ENCODE measurements at places on chromosomes 4 and X.

GRCh38 chrX:23887451-23887850, 20.3 kb downstream of the APOO start:
- DNase-seq = no peak

- no peak for DNase-seq
Measured at GRCh38 chrX:139530550-139530949, at the start of gene F9. TSS of gene F9 (plus strand) at chrX:139530739. CDS start at chrX:139530765, 26 bp downstream.

DNA sequence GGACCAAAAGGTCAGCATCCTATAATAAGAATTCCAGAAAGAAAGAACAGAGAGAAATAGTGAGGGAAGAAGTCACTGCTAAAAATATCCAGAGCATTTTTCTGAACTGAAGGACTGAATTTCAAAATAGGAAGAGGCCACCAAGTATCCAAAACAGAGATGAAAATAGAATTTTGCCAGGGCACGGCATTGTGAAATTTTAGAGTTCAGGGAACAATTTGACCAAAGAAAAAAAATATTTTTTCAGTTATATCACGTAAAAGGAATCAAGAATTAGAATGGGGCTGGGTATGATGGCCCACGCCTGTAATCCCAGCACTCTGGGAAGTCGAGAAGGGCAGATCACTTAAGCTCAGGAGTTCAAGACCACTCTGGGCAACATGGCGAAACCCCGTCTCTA, 65.4 kb downstream of the FGFBP1 start:
- no peak for DNase-seq

DNA sequence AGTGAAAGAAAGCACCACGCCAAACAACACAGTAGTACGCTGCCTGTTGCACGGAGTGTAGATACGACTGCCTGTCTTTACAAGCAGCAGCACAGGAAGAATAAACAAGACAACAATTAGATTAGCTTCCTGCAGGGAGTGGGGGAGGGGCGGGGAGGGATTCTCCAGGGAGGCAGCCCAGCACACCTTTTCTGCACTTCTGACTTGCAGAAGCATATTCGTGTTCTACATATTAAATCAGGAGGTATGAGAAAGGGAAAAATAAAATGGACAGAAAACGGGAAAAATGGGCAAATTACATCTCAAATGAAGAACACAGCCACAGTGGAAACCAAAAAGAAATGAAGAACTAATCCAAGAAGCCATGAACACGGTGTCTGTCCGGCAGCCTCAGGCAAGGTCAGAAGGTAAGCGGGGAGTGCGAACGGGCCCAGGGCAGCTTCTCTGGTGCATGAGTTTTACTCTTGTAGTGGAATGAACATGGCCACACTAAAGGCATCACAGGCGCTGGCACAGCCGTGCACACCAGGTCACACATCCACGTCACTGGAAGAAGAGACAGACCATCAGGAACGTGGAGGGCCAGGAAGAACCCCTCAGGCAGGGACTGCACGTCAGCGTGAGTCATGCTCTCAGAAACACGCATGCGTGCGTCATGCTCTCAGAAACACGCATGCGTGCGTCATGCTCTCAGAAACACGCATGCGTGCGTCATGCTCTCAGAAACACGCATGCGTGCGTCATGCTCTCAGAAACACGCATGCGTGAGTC, 20.1 kb upstream of the ADRA2C start:
- DNase-seq = no peak

GRCh38 chr4:30718641-30719453, 1.3 kb upstream of the PCDH7 start:
- no peak for DNase-seq

- DNase-seq = no peak
Measured at GRCh38 chrX:17592117-17592516, 145.2 kb upstream of the SCML1 start.

DNA sequence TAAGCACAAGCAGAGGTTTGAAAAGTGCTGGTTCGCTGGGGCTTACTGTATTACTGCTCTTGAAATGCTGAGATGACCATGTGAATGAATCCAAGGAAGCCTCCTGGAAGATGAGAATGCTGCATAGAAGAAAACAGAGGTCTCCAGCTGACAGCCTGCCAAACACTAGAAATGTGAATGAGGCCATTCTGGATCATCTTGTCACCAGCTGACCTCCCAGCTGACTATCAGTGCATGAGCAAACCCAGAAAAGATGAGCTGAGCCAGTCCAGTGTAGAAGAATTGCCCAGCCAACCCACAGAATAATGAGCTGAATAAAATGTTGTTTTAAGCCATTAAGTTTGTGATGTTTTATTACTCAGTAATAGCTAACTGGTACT, 49.1 kb upstream of the DYNLT3 start:
- no peak for DNase-seq

DNA sequence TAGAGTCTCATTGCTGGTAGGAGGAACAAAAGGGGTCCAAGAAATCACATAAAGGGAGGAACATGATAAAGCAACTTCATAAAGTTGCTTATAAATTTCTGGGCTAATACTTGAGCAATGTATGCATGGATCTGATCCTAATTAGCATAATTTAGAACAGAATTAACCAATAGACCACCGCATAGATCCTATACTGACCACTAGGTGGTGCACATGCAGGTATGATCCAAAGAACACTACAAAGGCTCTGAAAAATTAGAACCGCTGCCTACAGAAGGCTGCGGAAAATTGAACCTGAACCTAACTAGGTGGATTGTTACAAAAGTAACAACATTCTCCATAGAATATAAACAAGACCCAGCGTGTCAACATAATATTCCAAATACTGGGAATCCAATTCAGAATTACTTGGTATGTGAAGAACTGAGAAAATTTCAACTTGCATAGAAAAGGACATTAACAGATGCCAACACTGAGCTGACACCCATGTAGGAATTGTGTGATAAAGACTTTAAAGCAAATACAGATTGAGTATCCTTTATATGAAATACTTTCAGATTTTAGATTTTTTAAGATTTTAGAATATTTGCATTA, 23.3 kb downstream of the BRCC3 start:
- peak; percentile 14 for DNase-seq

DNA sequence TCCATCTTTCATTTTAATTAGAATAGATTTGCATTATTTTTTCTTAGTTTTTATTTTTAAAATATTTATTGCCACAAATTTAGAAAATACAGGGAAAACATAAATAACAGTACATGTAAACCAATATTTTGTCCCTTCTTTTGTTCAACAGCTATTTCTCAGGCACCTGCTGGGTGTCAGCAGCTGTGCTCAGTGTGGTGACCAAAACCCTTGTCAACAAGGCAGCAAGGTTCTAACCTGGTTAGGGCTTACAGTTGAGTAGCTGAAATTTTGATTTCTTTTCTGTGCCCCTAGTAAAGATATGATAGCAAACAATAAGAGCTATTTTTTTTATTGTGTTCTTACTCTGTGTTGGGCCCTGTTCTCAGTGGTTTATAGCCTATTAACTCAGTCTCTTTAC, 128.1 kb downstream of the PTTG2 start:
- DNase-seq = no peak

DNA sequence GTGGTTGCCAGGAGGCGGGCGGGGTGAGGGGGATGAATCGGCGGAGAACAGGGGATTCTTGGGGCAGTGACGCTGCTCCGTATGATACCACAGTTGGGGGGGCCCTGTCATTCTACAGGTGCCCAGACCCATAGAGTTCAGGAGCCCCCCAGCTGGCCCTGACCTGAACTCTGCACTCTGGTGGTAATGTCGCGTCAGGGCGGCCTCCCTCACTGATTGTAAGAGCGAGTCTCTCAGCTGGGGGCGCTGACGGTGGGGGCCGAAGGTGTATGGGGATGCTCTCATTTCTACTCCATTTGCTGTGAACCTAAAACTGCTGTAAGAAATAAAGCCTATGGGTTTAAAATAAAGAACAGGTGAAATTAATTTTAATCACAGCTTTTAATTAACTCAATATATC, 91.8 kb upstream of the PSAPL1 start:
- no peak for DNase-seq

- DNase-seq = no peak
Measured at GRCh38 chrX:370244-370962, 16.3 kb downstream of the PPP2R3B start.

GRCh38 chr4:54945838-54946237, 179.6 kb downstream of the KDR start:
- no peak for DNase-seq

DNA sequence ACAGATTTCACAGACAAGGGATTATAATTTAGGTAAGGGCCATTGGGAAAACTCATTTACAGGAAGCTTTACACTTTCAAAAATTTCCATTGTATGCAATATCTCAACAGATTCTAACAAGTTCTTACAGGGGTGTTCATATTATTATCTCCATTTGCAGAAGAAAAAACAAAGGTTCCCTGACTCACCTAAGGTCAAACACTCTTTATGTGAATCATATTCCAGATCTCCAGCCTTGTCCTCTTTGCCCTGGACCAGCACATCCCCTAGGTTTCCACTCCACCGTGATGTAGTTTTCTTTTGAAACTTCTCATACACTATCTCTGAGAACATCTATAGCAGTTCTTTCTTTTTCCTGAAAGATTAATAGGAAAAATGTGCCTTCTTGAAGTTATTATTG, 96.4 kb upstream of the HS3ST1 start:
- DNase-seq = no peak

DNA sequence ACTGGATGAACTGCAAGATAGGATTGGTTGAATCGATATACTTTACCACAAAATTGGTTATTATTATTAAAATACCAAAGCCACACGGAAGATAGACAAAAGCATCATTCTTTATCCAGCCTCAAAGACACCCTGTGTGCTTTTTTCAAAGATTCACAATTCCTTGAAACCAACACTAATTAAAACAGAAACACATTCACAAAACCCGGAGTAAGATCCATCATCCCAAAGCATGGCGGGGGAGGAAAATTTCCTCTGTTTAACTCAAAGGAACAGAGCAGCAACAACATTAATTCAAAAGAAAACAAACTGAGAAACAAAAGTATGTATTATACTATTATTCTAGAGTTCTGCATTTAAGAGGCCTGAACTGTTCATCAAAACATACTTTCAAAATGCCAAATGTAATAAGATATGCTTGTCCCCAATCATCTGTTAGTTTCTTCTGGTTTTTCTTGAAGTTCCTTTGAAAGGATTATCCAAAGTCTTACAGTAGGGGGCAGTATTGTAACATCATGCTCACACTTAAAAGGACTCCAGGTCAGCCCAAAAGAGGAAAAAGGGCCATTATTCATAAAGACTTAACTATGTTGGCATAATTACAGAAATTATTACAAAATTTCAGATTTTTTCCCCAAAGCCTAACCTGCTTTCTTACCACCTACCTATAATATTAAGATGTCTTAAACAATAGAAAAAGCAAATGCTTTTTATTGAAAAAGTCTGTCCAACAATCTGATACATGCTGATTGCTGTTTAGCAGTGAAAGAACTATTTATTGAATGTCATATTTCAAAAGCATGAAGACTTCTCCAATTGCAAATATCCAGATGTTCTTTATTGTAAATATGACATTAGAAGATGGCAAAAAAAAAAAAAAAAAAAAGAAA, 168.7 kb downstream of the SCFD2 start:
- DNase-seq = peak; percentile 69

GRCh38 chrX:20506739-20507138, 240.0 kb upstream of the RPS6KA3 start:
- DNase-seq = no peak

- no peak for DNase-seq
Measured at GRCh38 chr4:126568652-126569570, 1063.8 kb upstream of the INTU start.

DNA sequence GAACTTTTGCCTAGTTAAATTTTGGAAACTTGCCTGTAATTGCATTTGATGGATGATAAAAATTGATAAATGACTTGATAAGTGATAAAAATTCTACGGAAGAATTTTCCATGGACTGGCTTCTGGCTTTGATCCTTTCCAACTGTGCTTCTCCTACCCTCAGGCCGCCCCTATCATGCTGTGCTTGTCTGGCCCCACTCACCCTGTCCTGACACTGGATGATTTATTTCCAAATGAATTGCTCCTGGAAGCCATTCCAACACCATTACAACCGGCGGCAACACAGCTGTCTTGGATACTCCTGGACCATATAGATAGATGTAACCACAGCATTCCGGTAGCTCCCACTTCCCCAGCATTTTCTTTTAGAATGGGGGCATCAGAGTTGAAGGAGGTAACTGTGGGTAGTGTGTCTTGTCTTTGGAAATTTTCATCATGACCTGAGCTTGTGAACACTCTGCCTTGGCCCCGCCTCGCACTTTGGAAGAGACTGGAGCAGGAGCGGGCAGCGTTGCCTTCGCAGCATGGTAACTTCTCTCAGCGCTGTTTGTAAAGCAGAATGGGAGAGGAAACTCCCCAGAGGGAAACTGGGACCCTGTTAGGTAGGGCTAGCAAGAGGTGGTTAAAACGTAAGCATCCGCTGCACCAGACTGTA, 77.4 kb downstream of the TBL1X start:
- no peak for DNase-seq

- no peak for DNase-seq
Measured at GRCh38 chr4:164591666-164592065, 162.3 kb upstream of the SMIM31 start.

DNA sequence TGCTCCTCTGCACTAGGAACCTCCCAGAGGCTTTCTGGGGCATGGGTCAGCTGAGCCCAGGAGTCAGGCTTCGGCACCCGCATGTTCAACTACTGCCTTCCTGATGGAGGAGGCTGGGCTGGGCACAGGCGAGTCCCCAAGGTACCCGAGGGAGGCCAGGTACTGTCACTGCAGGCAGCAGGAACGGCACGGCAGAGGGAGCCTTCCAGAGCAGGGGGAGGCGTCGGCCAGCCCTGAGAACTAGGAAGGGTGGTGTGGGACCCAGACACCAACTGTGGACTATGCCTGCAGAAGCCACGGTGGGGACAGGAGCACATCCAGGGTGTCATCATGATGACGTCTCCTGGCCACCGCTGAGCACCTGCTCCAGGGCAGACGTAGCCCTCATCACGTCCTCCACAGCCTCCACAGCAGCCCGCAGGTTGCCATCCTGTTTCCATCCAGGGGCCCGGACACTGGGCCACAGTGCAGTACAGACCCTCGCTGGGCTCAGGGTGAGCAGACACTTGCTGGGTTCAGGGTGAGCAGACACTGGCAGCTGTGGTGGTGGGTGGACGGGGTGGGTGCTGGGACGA, 40.8 kb downstream of the SORCS2 start:
- no peak for DNase-seq

GRCh38 chrX:119688911-119689321, 4.1 kb downstream of the SEPTIN6 start:
- no peak for DNase-seq

DNA sequence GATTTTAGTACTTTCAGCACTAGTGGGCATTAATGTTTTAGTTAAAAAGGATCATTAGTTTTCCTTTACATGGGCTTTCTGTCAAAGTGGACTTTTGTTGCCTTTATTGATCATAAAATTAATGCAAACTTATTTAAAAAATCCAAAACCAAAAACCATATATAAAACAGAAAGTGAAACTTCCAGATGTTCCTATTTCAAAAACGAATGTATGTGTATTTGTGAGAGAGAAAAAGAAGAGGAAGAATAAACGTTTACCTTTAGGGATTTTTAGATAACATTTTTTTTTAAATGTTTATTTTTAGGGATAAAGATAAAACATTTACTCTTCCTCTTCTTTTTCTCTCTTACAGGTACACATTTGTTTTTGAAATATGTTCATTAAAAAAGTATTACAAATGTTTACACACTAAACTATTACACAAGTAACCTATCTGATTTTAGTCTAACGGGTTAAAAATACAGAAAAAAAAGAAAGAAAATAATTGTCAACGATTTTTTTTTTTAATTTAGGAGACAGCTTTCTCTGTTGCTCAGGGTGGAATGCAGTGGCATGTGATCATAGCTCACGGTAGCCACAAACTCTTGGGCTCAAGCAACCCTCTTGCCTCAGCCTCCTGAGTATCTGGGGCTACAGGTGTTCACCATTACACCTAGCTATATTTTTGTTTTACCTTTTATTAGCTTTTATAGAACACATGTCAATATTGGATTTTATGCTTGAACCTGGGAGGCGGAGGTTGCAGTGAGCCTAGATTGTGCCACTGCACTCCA, 16.8 kb upstream of the COX18 start:
- no peak for DNase-seq
